ENCODE measurements at places on chromosomes 16 and 17. TPM values are rescaled to one million over a fixed set of nuclear protein-coding genes. Genes with fewer than 3 reads are reported as not detected.

PMFBP1 gene
- 0.33 TPM for total RNA-seq

LDAF1 gene
- 49.2 TPM for total RNA-seq

DNA sequence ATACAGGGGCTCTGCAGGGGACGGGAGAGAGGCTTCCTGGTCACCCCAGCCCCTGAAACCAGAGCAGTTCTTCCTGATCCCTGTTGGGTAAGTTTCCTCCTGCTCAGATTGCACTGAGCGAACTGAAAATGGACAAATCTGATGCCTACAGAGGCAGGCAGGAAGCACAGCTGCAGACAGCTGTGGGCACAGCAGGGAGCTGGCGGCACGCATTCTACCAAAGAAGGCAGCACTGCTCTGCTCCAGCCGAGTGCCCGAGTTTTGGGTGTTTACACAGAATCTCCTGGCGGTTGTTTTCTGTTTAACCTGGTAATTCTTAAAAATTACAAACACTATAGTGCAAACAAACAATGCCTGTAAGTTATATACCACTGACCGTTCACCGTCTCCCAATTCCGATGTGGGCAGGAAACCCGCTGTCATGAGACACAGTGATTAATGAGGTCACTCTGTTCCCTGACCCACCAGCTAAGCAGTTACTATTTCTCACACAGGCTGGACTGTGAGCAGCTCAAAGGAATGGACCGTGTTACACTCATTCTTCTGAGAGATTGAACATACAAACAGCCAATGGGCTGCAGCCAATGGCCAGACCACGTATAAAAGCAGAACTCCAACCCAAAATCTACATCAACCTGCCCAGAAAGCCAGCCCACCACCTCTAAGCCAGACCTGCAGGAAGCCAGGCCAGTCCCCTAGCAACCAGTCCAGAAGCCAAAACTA is 25.5 kb downstream of the NSMCE1 start:
- no peaks in the 10 kb centered on the region for H3K4me1 ChIP-seq
- no peaks in the 10 kb centered on the region for H3K27me3 ChIP-seq
- no peaks in the 10 kb centered on the region for H3K36me3 ChIP-seq
- peak overlapping the region; percentile 65 for H3K27ac ChIP-seq
- DNase-seq, result no peak
- peak overlapping the region; percentile 24 for H3K4me3 ChIP-seq

TEKT1 gene
- total RNA-seq, result not detected

DNA sequence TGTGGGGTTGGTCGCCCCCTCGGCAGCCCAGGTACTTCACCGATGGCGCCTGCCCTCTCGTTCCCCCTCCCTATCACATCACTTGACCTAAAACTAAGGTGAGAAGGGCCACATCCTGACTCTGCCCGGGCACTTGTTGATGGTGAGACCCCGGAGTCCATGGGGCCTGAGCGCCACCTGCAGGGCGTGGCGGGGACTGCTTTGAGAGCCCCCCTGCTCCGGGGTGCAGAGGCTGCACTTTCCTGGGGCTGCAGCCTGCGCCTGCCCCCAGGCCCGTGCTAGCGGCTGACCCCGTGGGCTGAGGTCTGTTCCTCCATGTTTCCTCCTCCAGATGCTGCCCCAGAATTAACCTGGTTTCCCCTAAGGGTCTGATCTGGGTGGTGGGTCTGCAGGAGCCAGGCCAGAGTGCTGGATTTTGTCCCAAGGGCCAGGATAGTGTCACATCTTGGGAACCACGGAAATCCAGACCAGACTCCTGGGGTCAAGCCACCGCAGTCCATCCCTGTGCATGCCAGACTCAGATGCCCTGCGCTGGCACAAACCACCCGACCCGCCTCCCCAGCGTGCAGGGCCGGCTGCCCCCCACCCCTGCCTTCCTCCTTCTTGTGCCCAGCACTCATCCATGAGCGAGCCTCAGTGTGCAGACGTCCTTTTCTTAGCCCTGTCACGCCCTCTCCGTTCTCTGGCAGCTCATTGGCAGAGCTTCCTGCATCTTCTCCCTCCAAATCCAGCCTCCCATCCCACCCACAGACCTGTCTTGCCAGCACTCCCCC is 2.7 kb downstream of the NDUFAF8 start:
- no peak for DNase-seq
- H3K36me3 ChIP-seq, result no peaks in the 10 kb centered on the region
- no peak overlapping the region for H3K4me3 ChIP-seq
- no peak overlapping the region for H3K27ac ChIP-seq
- no peaks in the 10 kb centered on the region for H3K27me3 ChIP-seq

GRCh38 chr16:12268606-12269005 is 292.1 kb downstream of the SNX29 start:
- H3K4me3 ChIP-seq, result no peak overlapping the region
- H3K27me3 ChIP-seq, result no peaks in the 10 kb centered on the region
- no peak for DNase-seq
- no peak overlapping the region for H3K27ac ChIP-seq

CDH13 gene
- 6.0 TPM for total RNA-seq
